Right ventricle myocardium superior (tissue), 1 donor: ENCODE measurements at places on chromosomes 6 and 20. TPM values are rescaled to one million over a fixed set of nuclear protein-coding genes. Genes with fewer than 3 reads are reported as not detected.

NFATC2 gene
- total RNA-seq = 2.0 TPM

BPIFB1 gene
- not detected for total RNA-seq

GRCh38 chr6:11043378-11043960 is 636 bp downstream of the ELOVL2 start:
- peak; percentile 44 for DNase-seq

DNA sequence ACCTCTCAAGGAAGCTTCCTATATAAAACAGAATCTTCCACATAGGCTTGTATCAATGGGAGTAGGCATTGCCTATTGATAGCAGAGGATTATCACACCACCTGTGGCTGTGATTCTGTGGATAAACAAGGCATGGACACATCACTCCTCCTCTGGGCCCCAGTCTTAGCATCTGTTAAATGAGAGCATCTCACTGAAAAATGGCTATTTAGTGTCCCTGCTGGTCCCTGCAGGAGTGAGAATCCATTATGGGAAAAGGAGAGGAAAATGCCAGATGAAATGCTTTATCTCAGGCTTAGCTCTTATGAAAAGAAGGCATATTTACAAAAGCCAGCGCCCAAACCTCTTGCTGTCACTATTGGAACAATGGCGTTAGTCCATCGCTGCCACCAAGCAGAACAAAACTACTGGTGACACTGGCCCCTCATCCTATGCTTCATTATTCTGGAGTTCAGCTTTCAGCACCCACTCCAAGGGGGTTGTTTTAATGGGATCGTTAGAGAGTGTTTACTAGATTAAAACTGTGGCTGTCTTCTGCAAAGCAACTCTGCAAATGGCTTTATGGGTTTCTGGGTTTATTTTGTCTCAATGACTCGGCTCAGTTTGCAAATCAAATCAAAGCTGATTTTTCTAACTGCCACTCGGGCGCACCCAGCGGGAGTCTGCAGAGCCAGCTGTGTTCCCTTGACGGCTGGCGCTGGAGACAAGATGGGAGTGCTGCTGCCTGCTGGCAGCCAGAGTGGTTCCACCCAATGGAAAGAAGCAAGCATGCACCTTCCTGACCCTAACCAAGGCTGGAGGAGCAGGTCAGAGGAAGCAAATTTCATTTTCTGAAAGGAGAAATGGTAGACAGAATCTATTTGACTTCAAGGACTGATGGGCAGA is 658.8 kb upstream of the CHD6 start:
- DNase-seq = no peak

DOK5 gene
- total RNA-seq = 2.9 TPM

DNA sequence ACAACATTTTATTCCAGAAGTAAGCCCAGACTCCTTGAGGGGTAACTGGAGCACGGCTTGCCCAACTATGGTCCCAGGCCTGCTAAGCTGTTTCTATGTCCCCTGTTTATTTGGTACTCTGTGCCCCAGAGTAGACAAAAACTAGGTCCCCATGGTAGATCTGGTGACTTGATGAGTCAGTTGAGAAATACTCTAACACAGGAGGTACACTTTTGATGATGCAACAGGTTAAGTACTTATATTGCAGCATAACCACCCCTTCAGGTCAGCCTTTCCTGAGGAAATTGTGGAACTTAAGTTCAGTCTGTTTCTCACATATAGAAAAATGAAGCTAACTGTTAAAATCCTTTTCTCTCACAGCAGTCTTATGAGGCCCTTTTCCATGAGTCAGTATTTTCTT is 19.6 kb downstream of the TTPAL start:
- no peak for DNase-seq

- peak; percentile 38 for DNase-seq
Measured at GRCh38 chr20:63696628-63697356, at the start of gene TNFRSF6B. Gene TNFRSF6B (plus strand): TSS chr20:63696652. CDS start chr20:63696768, 116 bp downstream.

CUL9 gene
- 12.5 TPM for total RNA-seq

KHDC1 gene
- total RNA-seq = 2.0 TPM

DNA sequence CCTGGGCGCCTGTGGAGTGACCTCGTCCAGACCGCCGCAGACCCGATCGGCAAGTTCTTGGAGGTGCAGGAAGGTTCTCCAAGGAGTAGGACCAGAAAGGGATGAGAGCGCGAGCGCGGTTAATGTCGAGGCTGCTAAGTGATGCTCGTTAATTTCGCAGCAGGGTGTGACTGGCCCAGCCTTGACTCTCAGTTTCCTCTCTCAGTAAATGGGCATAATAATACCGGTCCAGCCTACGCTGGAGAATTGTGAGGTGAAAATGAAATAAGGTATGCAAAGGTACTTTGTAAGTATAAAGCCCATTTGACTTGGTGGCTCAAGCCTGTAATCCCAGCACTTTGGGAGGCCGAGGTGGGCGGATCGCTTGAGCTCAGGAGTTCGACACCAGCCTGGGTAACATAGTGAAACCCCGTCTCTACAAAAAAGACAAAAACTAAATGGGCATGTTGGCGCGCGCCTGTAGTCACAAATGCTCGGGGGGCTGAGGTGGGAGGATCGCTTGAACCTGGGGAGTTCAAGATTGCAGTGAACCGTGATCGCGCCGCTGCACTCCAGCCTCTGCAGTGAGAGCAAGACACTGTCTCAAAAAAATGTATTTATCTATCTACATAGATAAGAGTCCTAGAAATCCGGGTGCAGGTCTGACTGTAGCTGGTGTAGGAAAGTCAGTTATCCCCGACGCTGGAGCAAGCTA is 634 bp upstream of the BTBD9 start:
- DNase-seq = no peak

CRISP2 gene
- total RNA-seq = not detected

- DNase-seq = no peak
Measured at GRCh38 chr6:2643935-2644539, 106.7 kb downstream of the MYLK4 start.

DNA sequence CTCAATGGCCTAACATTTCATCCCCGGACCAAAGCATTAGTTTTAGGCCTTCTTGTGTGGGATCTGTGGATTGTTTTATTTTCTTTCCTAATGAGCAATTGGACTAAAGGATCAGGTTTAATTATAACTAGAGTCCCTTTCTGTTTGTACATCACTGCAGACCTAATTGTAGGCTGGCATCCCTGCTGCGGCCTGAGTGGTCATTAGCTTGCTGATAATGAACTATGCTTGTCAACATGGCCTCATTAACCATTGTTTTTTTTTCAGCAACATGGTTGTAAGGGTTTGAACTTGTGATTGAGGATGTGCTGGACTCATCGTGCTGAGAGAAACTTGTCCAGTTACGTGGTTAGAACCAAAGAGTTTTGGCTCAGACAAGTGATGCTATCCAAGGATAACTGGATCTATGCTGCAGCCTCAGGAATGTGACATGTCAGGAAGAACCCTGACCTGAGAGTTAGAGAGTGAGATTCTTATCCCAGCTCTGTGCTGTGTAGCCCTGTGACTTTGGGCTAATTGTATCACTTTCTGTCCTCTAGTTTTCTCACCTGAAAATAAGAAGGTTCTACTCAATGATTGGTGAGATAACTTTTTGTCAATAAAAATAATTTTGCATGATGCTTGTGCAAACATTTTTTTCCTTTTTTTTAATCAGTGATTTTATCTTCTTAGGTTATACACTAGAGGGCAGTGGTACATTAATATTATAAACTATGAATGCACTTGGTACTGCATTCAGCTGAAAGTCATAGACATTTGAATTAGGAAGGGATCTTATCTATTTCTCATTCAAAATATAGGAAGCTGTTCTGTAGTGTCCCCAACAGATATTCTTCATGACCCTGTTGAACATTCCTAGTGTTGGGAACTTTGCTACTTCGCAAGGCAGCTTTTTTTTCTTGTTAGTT is 140.9 kb downstream of the RNF144B start:
- DNase-seq = no peak

DNA sequence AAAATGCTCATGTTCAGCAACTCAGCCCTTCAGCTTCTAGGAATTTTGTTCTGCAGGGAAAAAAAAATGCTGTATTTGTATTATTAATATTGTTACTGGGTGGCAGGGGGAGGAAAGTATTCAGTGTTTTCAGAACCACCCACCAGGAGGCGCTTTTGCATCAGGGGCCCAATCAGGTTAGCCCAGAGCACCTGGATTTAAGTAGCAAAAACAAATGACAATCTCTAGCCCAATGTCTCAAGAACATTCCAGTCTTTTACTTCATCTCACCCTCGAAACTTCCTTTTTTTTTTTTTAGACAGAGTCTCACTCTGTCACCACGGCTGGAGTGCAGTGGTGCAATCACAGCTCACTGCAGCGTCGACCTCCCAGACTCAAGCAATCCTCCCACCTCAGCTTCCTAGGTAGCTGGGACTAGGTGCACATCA is 635 bp upstream of the C20orf203 start:
- no peak for DNase-seq

GRCh38 chr6:112241820-112242429 is 12.4 kb downstream of the LAMA4 start:
- DNase-seq = no peak

DNA sequence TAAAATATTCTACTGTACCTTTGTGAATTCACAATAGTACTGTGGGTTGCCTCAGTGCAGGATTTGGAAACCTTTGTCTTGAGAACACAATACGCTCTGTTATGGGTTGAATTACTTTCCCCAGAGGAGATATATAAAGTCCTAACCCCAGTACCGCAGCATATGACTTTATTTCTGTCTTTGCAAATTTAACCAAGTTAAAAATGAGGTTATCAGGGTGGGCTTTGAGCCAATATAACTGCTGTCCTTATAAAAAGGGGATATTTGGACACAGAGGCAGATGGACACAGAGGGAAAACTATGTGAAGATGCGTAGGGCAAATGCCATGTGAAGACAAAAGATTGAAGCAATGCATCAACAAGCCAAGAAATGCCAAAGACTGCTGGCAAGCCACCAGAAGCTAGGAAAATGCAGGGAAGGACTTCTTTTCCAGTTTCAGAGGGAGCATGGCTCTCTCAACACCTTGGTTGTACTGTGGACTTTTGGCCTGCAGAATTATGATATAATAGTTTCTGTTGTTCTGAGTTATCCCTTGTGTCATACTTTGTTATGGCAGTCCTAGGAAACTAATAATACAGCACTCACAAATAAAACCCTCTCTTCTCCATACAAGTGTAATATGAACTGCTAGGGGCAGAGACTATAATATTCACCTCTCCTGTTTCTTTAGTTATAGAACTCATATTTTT is 292.6 kb upstream of the SPTLC3 start:
- no peak for DNase-seq

CNKSR3 gene
- 19.7 TPM for total RNA-seq

MDC1 gene
- total RNA-seq = 16.4 TPM

- DNase-seq = no peak
Measured at GRCh38 chr6:37798436-37799262, 20.9 kb upstream of the ZFAND3 start.

B3GAT2 gene
- not detected for total RNA-seq

ACSS1 gene
- total RNA-seq = 143 TPM

KCNK16 gene
- total RNA-seq = not detected

DNA sequence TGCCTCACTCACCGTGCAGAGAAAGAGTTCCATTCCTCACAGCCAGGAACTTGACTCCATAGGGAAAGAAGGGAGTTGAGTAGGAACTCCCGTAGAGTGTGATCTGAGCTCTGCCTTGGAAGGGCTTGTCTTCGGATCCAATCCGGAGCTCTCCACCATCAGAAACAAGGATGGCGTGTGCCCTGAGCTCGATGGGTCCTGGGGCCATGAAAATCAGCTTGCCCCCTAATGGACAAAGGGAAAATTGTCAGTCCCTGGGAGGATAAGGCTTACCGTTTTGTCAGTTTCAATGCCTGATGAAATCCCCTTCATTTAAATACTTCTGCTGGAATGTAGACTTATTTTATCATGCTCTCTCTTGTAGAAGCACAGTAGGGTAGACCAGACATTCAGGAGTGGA is 153.3 kb downstream of the PKHD1 start:
- DNase-seq = no peak

GRCh38 chr20:51461306-51461705 is 81.2 kb downstream of the NFATC2 start:
- DNase-seq = no peak

CDH4 gene
- 0.05 TPM for total RNA-seq

DNA sequence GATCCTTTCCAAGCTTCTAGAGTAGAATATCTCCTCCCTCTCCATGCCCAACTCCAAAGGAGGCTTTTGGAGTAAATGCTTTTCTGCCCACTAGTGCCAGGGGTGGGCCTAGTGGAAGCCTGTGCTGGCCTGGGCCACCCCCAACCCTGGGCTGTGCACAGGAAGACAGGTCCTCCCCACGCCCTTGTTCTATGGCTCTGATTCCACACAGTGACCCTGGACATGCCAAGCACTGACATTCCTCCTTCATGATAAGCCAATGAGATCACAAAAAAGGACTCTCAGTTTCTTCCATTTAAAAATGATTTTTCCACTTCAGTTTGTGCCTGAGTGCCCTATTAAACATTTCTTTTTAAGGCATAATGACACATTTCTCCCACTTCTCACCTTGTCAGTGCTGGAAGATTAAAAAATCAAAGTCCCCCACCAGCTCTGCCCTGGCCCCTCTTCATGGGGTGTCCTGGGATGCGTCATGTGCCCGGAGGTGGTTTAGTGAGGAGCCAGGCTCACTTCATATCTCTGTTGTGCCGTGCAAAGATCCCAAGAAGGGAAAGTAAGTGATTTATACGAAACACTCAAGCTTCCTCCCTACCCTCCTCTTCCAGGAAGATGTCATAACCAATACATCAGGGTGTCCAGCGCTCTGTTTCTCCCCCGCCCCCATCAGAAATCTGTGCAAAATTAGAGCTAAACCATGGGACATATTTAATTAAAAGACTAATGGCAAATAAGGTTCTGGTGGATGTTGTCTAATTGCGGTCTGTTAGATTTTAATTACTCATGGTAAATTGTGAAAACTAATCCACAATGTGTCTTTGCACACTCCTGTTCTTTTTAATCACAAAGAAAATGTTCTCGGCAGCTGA is 255.0 kb downstream of the NRN1 start:
- no peak for DNase-seq

COL9A3 gene
- total RNA-seq = 2.7 TPM
